DND-41 (cell line): ENCODE measurements at places on chromosomes 12 and 14.

DNA sequence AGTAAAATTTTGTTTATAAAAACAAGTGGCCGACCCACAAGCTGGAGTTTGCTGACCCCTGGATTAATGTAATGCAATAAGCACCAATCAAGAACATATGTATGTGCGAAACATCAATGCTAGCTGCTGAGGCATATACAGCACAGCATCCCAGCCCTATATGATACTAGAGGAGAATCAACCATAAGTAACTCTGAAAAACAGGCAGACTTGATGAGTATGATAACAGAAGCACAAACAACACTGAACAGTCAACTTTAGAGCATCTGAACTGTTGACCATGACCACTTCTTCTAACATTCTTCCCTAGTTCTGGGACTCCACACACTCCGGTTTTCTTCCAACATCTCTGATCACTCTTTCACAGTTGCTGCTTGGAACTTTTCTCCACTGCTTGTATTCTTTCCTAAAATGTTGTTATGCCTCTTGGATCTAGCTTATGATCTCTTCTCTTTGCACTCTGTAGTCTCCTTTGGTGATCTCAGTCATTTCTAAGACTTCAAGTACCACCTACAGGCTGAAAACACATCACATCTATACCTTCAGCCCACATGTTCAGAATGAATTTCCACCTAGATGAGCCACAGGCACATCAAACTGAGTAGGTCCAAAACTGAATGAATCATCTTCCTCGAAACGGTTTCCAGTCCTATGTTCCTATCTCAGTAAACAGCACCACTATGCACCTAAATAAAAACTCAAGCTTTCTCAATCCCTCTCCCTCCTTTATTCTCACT, 57.2 kb downstream of the STXBP6 start:
- no peak for DNase-seq

DNA sequence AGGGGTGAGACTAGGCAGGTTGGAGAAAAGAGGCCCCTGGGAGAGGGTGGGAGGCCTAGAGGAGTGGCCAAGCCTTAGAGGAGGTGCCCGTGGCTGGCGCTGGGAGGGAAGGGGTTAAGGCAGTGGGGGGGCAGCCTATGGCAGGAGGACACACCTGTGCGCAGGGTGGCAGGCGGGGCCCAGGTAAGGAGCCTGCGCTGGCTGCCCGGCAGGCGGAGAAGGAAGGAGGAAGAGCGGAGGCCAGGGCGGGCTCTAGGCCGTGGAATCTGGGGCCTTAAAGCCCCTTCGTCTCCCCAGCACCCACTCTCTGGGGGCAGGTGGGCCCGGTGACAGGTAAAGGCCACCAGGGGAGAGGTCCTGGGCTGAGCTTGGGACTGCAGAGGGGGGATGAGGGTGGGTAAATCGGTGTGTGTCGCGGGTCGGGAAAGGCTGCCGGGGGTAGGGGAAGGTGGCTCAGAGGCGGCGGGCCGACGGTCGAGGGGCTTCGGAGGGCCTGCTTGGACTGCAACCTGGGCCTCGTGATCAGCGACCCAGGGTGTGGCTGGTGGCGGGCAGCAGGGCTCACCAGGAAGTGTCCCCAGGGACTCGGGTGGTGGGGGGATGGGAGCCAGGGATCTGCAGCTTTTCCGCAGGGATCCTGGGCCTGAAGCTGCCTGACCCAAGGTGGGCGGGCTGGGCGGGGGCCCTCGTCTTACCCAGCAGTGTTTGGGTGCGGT, 7.3 kb downstream of the PHB2 start:
- peak; percentile 5 for DNase-seq

DNA sequence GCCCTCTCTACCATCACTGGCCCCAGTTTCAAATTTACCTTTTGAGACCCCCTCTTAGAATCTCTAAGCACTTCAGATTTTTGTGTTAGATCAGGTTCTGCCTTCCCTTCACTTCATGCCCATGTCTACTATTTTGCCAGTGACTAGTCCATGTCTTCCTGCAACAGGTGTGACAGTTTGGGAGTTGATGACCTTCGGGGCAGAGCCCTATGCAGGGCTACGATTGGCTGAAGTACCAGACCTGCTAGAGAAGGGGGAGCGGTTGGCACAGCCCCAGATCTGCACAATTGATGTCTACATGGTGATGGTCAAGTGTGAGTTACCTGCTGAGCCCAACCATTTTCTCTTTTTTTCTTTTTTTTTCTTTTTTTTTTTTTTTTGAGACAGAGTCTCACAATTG, 5.8 kb upstream of the PA2G4 start:
- no peak for DNase-seq

- no peak for DNase-seq
Measured at GRCh38 chr14:92551044-92551841, 37.7 kb downstream of the RIN3 start.

DNA sequence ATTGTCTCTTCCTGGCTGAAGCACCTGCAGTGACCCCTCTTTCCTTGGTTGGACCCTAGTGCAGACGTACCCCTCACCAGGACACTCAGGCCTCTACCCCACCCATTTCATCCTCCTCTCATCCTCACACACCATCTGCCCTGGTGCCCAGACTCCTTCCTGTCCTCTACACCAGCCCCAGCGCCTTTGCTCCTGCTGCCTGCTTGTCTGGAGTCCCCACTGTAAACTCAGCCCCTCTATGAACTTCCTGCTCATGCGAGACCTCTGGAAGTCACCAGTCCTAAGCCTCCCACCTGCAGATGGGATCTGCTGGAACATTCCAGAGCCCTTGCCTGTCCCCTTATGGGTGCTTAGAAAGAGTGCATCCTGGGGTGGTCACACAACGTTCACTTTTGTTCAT, 242.5 kb downstream of the ADGRD1 start:
- DNase-seq = no peak

DNA sequence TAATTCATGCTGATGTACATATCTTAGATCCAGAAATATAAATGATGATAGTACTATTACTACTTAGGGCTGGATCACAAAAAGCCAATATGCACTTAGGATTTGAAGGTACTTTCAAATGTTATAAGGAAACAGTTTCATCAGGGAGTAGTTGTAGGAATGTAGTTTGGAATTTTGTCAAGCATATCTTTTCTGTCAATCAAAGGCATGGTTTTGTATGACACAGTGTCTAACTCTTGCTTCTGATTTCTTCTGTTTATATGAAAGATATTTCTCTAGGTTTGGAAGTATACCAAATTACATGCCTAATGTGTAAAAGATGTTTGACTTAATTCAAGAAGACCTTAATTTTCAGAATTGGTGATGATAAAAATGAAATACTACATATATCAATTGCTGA, 135.7 kb downstream of the RAD51B start:
- no peak for DNase-seq

GRCh38 chr12:117334051-117334450, 27.4 kb downstream of the NOS1 start:
- no peak for DNase-seq

DNA sequence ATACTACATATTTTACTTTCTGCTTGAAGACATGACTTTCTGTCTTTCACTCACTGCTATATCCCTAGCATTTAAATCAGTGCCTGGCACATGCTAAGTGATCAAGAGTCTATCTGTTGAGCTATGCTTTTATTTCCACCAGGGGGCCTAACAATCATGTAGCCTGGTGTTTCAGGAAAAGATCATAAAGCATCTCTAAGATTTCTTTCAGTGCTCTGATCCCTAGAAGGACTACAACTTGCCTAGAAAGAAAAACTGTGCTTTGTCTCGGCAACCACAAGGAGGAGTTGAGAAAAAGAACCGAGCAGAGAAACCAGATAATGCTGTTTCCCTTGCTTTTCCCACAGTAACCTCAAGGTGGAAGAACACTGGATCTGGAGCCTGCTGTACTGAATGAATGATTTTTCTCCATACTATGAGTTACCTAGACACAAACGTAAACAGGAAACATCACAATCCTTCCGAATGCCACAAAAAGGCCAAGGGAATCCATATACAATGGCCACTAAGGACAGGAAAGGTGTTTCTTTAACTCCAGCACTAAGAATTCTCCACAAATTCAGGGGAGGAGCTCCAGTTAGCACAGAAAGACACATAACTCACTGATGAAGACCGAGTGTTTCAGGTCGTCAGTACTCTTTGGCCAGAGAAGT, 1.2 kb downstream of the CRY1 start:
- DNase-seq = peak; percentile 56

DNA sequence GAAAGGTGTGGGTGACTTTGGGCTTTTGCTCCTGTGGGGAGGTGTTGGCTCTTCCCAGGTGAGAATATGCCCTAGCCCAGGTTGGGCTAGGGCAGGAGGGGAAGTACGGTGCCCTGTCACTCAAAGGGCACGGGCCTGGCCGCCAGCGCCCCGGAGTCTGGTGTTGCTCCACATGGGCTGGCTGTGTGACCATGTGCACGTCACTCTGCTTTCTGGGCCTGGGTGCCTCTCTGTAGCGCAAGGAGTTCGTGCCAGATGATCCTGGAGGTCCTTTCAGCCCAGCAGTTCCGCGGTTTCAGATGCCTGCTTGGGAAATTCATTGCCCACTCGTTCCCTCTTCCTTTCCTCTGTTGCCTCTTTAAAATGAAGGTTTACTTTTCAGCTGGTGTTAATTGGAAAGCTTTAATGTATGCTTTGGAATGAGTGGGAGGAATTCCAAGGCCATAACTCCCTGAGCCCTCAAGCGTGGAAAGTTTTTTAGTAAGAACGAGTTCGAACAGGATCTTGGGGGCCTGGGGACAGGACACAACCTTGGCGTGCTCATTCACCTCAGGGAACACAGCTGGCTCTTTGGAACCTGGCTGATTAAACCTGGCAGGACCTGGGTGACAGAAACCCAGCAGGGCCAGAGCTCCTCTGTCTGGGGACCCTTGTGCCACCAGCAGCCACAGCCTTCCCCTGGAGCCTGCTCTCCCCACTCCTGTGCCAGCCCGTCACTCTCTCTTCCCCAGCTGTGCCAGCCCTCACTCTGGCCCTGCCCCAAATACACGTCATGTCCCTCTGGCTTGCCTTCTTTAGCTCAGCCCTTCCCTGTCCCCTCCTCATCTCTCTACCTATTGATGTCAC, 42.8 kb downstream of the TSPAN9 start:
- no peak for DNase-seq

DNA sequence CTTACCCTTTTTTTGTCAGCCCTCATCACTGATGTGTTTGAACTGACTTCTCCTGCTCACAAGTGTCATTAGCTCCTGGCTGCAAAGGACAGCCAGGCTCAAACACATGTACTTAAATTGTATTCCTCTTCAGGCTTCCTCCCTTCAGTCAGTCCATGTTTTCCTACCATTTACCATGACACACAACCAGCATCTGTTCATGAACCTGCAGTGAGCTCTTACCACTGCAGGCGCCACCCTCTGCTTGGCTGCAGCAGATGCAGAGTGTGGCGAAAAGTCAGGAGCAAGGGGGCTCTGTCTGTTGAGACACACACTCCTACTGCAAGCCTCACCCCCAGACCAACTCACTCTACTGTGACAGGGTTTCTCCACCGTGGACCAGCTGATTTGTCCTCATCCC, 70.2 kb downstream of the TSPAN11 start:
- no peak for DNase-seq

GRCh38 chr12:126198966-126199692, 1133.9 kb downstream of the AACS start:
- no peak for DNase-seq

- no peak for DNase-seq
Measured at GRCh38 chr12:109759595-109759994, 46.0 kb downstream of the FAM222A start.

DNA sequence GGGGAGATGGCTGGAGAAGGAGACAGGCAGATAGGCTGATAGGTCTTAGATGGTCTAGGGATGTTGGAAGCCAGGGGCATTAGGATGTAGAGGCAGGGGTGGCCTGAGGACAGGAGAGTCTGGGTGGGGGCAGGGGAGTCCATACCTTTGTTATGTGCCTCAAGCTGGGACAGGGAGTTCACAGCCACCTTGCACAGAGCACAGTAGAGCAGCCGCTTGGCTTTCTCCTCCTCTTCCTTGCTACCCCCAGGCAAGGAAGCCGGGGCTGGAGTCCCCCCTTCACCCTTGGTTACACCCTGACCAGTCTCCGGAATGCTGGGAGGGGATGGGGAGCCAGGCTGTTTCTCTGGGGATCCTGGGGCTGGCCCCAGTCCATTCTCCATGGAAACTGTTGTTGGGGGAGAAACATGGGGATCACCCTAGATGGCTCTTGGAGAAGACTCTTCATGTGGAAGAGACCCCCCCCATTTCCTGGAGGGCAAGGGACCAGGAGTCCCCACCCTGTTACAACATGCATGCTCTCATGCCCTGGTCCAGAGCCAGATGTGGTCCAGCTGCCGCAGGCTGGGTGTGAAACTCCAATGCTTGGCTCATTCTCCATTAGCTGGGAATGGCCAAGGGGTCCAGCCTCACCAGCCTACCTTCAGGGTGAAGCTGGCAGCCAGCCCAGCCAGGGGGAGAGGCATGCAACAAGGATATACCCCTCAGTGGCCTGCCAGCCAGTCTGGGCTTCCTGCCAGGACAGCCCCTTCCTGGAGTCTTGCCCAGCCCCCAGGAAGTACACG, 7.2 kb upstream of the GPR84 start:
- peak; percentile 42 for DNase-seq

DNA sequence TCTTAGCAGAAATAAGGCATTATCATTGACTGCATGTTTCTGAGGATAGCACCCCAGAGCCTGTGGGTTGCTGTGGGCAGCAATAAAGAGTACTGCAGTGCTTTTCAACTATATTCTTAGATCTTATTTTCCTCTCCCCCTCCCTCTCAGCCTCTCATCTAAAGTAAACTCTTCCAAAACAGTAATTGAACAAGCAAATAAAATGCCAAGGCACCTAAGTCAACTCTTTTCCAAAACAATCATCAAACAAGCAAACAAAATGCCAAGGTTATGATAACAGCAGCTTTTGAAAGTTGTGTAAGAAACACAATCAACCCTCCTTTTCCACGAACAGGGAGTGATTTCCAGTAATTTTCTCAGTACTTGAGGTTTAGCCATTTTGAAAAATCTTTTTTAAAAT, 1542.6 kb downstream of the AACS start:
- no peak for DNase-seq

DNA sequence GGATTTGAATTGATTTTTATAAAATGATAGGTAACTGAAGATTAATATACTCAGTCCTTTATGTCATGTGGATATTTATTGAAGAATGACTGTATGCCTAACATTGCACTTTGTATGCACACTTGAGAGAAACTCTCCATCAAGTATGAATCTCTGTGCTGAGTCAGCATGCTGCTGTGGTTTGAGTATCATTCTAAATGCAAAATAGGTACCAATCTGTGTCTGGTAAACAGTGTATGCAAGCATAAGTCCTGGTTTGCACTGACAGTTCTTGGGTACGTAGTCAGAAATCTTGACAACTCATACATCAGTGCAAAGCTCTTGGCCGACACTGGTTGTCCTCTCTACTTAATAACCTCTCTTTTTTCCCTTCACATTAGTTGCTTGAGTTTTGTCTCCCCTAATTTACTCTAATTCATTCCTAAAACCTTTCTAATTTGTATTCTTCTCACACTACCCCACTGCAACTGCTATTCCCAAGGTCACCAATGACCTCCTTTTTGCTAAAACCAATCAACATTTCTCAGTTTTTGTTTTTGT, 21.8 kb downstream of the MGAT4C start:
- DNase-seq = no peak

GRCh38 chr14:27836386-27836785, 930.2 kb upstream of the FOXG1 start:
- DNase-seq = no peak
